ENCODE measurements at places on chromosomes 2 and 18.

DNA sequence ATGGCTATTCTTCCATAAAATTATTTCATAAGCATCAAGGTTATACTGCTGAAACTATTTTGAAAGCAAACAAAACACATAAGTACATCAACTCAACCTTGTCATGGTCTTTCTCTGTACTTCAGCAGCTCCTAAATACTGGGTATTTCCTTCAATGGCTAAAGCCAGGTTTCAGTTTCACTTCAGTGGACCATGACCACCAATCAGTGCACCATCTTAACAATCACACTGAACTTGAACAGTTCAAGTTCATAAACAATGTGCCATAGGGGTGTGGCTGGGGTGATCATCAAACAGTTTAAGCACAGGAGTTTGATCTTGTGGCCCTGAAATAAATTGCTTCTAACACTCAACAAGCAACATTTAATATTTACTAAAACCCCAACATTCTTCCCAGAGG is 124.1 kb upstream of the FIGN start:
- DNase-seq: no peak

- no peak for DNase-seq
Measured at GRCh38 chr2:6008726-6009125, 316.5 kb downstream of the SOX11 start.

GRCh38 chr18:75869162-75869561 is 441.7 kb upstream of the SMIM21 start:
- no peak for DNase-seq

- no peak for DNase-seq
Measured at GRCh38 chr2:17302281-17302680, 216.0 kb downstream of the RAD51AP2 start.

GRCh38 chr2:220837226-220837625 is 734.9 kb downstream of the EPHA4 start:
- no peak for DNase-seq

DNA sequence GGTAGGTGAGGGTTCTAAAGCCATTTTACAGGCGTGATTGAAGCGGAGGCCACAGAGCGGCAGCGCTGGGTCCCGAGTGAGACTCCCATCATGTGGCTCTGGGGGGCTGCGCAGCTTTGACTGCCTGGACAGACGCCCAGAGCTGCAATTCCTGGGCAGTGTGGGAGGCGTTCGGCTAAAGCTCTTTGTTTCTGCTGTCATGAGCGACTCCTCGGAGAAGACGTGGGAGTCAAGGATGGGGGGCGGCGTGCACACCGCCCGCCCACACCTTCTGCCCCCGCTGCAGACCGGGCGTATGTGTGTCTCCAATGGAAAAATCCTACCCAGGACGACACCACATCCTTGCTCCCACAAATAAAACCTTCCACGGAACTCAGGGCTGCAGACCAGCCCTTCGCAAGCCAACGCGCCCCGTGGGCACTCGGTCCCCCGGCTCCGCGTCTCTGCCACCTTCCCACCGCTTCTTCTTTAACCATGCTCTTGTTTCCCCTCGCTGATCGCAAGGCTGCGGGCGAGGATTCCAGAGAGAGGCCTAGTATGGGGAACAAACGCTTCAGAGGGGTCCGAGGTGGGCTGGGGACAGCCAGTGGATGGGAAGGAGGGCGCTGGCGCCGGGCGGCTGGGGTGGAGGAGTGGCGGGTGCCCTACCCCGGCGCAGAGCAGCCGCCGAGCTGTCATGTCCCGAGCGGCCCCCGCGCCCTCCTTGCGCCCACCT is 680 bp upstream of the LBH start:
- peak; percentile 21 for DNase-seq

DNA sequence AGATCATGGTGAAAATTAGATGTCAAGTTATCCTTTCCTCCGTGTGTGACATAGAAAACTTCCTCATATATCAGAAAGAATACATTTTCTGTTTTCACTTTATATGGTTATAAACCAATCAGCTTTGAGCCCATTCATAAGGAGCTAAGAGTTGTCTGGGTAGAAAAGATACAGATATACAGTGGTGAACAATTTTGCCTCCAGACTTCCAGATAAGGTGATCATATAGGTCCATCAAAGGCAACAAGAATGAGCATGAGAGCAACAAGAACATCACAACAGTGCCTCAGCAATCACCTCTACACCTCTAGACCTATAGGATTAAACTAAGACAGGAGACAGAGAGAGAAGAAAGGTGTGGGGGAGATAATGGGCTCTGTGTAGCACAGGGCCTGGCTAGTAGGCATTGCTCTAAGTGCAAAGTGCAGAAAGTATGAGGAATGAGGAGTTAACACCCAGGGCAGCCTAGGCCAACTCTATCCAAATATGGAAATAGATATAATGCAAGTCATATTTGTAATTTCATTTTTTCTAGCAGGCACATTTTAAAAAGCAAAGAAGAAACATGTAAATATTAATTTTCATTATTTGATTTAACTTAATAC is 8.3 kb downstream of the TNP1 start:
- no peak for DNase-seq

GRCh38 chr18:28350821-28351220 is 173.9 kb upstream of the CDH2 start:
- no peak for DNase-seq

GRCh38 chr2:232876978-232877441 is 6.9 kb downstream of the SNORC start:
- no peak for DNase-seq

GRCh38 chr18:58105888-58106260 is 61.8 kb downstream of the NEDD4L start:
- no peak for DNase-seq

DNA sequence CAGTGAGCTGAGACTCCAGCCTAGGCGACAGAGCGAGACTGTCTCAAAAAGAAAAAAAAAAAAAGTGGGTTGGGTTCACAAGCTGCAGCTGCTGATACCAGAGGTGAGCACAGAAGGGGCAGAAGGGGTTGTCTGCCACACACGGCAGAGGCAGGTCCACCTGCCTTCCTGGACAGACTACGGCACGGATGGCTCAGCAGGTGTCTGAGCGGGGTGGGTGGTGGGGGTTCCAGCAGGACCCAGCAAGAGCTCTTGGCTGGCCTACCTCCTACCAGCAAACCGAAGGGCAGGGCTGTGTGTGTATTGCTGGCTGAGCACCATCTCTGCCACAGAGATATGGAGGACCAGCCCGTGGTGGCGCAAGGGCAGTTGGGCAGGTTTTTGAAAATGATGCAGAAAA is 130.4 kb upstream of the ASB18 start:
- no peak for DNase-seq

DNA sequence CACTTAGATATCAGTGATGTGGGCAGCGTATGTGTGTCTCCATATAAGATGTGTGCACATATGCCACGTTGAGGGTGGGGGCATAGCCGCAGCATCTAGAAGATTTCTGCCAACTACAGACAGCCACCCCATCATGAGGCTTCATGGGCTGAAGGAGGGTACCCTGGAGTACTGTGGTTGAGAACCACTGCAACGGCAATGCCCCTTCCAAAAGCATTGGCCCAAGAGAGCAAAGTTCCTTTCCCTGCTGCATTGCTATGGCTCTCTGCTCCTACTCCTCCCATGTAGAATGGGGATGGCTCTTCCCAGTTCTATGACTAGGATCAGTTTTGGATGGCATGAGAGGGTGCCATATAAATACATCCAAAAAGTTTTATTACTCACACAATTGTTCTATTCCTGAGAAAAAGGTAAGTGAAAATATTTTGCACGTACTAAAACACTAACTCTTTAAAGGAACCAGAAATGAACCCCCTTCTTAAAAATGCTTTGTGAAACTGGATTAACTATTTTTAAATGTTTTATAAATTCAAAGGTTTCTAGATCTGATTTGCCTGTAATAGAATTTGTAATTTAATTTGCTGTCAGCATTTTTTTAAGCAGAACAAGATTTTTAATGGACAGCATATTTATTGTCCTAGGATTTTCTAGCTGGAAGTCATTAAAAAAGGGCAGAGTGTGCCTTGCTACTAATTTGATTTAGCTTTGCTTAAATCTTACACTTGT is 4.4 kb upstream of the RPL31 start:
- DNase-seq: no peak

DNA sequence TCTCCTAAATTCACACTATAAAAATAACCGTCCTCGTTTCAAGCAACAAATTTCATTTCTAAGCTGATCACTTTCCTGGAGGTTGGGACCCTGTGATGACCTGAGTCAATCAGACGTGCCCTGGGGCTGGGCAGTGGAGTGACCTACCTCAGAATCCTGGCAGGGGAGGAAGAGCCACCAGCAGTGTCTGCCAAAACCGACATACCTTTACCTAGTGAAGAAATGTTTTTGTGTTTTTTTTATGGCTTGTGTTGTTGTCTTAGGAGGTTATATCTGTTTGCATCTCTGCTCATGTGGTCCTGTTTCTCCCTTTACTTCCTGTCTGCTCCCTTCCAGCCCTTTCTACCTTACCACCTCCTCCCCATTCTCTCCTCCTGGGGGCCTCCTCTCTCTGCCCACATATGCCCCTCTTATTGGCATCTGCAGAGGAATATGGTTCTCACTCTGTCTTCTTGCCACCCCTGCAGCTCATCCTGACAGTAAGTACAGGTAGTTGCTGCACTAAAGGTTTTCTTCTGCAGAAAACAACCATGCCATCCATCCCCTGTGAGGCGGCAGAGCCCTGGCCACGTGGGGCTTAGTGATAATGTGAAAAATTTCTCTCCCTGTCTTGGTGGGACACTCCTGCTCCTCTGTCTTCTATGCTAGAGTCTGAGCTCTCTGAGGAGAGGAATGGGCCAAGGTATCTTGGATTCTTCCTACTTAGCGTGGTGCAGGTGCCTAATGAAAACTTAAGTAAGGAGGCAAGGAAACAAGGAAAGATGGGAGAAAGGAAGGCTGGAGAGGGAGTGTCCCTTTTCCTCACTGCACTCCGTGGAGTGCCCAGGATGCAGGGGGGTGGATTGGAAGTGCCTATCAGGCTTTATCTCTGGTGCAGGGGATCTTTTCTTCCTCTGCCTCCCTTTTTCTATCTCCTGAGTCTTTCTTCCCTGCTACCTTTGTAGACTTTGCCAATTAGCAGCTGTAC is 15.4 kb downstream of the ACOXL start:
- no peak for DNase-seq

DNA sequence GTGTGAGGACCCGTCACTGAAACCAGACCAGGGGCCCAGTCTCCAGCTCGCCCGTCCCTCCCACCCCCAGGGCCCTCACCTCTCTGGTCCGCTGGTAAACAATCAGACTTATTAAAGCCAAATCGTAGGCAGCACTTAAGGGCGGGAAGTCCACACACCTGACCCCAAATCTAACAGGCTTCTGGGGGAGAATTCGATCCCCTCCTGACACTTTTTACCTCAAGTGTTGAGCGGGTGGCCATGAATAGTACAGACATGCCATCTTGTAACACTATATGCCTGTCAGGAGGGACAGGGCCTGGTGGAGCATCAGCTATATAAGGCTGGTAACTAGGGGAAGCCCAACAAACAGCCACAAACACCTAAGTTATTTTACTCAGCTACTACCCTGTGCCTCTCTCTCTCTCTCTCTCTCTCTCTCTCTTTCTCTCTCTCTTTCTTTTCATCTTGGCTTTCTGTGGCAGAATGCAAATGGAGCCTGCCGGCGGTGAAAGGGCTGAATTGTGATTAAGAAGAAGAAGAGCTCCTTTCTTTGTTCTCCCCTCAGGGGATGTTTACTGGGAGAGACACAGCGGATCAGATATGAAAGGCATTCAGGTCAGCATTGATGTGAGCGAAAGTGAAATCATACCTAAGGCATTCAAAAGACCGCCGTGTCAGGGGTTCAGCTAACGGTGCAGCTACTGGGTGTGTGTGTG is 9.5 kb downstream of the ZEB2 start:
- DNase-seq: peak; percentile 78

GRCh38 chr2:211741966-211742365 is 796.6 kb downstream of the ERBB4 start:
- DNase-seq: no peak

- DNase-seq: no peak
Measured at GRCh38 chr2:53744395-53745065, 23.1 kb upstream of the CHAC2 start.

DNA sequence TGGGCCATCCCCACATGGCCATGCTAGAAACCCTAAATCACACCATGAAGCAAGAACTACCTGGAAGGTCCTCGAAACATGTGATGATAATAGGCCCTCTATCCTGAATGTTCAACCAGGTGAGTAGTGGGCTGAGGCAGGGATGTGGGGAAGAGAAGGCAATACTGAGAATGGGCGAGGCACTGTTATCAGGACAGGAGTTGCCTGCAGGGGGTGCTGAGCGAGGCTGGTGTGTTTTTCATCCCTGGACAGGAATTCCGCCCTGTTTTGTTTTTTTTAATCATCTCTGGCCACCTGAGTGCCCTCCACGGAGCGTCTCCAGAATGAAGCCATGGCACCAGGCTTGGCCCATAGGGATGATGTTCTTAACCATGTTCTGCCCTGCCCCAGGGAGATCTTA is 103.0 kb upstream of the SOX11 start:
- DNase-seq: no peak

DNA sequence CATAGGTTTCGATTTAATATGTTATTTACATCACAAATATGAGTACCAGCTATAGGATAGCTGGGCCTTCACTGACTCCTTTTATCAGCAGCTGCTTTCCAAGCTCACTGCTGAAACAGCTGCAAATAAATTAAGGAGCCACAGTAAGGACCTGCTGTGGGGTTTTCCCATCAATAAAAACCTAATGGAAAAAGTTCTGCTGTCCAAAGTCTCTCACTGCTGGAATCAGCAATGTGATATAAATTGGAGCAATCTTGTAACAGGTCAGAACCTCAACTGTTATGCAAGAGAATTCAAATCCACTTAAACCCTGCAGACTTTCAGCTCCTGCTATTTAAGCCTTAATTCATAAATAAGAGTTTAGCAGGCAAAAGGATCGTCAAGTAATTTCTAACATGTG is 61.3 kb downstream of the NEB start:
- no peak for DNase-seq

DNA sequence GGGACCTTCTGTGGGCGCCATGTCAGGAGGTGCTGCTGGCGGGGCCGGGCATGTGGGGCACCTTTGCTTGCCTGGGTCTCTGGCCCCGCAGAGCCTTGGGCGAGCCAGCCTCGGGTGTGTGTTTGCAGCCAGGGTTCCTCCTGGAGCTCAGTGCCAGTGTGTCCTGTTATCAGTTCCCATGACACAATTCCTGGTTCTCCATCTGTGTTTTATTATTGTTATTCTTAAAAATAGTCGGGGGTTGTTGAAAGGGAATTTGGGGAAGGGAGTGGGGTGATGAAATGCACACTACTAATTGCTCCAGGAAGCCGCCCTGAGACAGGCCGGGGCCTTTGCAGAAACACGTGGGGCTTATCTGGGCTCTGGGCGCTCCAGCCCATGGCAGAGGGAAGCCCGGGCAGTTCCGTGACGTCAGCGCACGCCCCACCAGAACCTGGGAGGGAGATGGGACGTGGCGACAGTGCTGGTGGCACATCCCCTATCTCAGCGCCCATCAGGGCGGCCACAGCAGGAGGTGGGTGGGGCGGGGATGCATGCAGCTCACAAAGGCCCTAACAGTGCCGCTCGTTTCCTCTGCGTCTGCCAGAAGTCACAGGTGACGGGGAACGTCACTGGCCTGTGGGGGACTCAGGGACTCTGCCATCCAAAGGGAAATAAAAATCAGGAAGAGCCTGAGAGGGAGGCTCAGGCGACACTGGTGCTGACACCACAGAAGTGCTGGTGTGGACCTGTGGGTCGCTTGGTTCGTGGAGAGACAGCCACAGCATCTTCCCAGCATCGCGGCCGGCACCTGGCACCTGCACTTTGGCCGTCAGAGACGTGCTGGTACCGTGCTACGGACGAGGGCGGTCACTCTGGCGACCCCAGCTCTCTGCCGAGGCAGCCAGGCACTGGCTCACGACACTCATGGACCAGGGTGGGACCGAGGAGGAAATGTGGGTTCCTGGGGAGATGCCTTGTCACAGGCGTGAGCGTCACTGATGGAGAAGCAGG is 131.0 kb downstream of the NFATC1 start:
- no peak for DNase-seq
